ENCODE measurements at places on chromosomes 12 and 14.

DNA sequence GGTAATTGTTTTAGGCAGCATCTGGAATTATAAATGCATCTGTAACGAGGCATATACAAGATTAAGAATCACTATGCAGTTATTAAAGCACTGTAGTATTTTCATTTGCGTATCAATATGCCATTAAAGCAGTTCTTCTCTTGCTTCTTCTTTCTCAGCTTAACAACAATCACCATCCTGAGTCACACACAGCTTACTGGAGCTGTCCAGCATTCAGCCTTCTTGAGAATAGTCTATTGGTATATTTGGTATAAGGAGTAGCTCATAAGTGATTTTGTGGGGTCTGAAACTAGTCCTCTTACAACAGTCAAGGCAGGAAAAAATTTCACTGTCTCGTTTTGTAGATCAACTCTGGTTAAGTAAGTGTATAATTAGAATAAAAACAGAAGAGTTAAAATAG, 523.0 kb upstream of the FOXG1 start:
- DNase-seq, result no peak

DNA sequence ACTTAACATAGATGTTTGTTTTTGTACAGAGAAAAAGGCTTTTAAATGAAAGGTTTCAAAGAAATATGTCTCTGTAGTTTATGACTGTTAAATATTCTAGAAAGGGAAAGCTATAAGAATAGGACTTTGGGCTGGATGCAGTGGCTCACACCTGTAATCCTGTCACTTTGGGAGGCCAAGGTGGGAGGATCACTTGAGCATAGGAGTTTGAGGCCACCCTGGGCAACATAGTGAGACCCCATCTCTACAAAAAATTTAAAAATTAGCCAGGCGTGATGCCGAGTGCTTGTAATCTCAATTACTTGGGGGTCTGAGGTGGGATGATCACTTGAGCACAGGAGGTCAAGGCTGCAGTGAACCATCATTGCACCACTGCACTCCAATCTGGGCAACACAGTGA, 11.4 kb downstream of the GPX2 start:
- DNase-seq, result no peak

GRCh38 chr14:61602003-61602732, 93.1 kb upstream of the HIF1A start:
- no peak for DNase-seq

- DNase-seq, result no peak
Observed at GRCh38 chr14:55577229-55577628, 2.8 kb upstream of the KTN1 start.

DNA sequence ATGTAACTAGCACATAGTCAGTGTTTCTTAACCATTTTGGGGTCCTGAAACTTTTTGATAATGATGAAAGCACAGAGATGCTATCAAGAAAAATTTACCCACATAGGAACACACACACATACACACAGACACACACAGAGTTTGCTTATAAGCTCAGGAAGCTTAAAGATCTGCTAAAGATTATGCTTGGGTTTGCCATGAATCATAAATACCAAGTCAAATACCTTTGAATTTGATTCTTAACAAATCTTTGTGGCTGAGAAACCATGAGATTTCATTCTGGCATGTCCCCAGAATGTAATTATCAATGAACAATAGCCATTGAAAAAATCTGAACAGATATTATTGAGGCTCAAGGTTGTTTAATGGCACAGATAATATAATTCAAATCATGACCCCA, 89.2 kb downstream of the NTS start:
- DNase-seq, result no peak

GRCh38 chr12:124921200-124922031, 7.0 kb upstream of the UBC start:
- peak; percentile 81 for DNase-seq

Data from HAP-1 (cell line).